ENCODE measurements at places on chromosomes 11 and 22.

DNA sequence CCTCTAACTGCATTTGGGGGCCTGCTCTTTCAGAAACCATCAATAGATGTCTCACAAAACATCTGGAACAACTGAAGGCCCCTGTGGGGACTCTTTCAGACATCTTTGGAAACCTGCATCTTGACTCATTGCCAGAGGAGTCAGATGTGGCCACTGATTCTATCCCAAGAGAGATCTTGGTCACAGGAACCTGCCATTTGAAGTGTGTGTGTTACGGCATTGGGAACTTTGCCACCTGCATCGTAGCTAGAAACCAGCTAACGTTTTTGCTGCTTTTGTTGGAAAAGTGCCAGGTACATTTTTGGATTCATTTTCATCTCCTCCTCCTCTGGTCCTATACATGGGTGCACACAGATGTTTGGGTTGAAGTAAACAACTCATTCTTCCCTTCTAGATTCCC is 4.3 kb downstream of the SRRD start:
- DNase-seq: no peak

DNA sequence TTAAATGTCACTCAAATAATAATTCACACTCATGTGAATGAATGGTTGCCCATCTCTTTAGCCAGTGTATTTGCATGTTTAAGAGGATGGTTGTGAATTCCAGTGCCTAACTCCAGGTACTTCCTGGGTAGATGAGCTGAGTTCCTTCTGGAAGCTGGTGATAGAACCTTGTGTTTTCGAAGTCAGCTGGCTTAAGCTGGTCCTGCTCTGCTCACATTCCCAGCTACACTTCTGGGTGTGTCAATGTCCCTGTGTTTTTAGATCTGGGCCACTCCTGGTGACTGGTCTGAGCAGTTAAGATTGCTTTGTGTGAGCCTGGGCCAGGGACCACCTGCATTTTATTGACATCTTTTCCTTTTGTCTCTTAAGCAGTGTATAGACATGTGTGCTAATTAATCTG is 10.6 kb downstream of the TEAD1 start:
- no peak for DNase-seq

- no peak for DNase-seq
Observed at GRCh38 chr11:110909336-110909735, 197.1 kb upstream of the ARHGAP20 start.

DNA sequence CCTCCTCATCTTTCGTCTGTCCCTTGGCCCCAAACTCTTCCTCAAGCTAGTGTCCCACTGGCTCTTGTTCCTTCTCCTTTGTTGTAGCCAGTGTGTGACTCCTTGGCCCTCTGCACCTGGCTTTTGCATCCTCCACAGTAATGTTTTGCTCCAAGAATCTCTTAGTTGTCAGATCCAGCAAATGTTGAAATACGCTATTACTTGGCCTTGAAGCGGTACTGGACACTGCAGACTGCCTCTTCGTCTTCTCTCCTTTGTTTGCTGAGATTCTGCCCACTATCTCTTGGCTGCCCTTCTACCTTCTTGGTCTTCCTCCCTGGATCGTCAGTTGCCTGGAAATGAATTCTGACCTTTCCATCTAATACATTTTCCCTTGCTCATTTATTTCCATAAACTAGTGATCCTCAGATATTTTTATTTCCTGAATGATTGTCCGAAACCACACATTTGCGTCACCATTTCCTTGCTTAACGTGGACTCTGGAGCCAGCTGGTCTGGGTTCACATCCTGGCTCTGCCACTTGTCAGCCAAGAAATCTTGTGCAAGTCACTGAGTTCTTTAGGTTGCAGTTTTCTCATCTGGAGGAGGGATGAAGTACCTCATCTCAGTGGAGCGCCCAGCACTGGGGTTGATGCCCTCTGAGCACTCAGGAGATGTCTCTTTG is 113.6 kb downstream of the LDLRAD3 start:
- no peak for DNase-seq

GRCh38 chr11:92687724-92688123 is 281.7 kb upstream of the MTNR1B start:
- DNase-seq: no peak

DNA sequence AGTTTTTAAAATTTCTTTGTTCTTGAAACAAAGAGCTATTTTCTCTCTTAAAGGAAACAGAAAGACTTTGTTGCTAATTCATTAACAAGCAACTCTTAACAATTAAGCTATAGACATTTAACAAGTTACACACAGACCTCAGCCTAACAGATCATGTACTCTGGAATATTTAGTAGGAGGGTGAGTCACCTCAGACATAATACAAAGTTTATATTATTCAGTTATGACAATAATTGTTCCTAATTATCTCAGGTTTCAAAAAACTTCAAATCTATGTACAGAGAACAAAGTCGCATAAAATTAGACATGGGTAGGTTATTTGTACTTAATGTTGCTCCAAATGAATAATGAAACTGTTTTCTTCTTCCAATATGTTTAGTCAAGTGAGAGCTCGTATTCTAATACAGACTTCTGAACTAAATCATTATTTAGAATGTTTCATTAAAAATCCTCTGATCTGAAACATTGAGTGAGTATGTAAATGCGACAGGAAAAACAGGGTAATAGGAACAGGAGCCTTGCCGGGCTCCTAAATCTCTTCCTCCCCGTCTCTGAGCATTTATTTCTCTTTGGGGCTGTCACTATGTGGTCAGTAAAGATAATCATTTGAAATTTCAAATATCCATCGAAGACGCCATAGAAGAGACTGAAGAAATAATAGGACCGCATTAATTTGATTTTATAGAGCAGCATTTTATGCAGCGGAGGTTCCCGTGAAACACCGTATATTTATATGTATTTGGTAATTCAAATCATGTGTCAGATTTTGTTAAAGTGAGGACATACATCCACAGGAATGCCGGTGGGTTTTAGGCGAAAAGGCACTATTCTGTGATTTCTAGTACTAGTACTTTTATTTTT is 8.7 kb upstream of the BARX2 start:
- no peak for DNase-seq

GRCh38 chr11:57881647-57882046 is 120.0 kb downstream of the CTNND1 start:
- DNase-seq: no peak

- no peak for DNase-seq
Observed at GRCh38 chr11:134260503-134260902, 7.1 kb downstream of the ACAD8 start.

GRCh38 chr11:124285610-124286344 is 28.0 kb downstream of the OR8D1 start:
- DNase-seq: no peak

GRCh38 chr22:24501301-24502005 is 6.3 kb downstream of the UPB1 start:
- DNase-seq: no peak

GRCh38 chr11:12207384-12208150 is 97.2 kb downstream of the MICAL2 start:
- DNase-seq: no peak

- no peak for DNase-seq
Observed at GRCh38 chr22:36432592-36433317, 45.0 kb upstream of the MYH9 start.

DNA sequence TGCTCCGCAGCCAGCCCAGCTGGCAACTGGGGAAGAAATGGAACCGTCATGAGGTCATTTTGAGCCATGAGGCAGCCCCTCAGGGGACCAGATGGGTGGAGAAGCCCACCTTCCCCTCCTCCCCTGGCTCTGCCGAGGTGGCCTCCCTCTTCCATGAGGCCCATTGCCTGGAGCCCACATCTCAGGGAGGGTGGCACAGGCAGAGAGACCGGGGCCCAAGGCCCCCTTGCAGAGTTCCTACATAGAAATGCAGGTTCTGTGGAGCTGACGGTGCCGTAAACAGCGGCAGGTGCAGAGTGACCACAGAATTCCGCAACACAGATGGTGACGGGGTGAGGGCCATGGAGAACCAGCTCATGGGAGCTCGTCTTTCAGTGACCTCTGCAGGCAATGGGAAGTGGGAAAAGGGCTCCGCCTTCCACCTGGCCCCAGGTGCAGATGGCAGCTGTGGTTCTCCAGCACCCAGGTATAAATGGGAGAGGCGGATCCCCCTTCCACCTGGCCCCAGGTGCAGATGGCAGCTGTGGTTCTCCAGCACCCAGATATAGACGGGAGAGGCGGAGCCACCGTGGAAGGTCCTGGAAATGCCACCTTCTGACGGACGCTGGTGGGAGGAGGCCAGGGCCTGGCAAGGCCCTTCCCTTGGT is 765.4 kb downstream of the BRD1 start:
- DNase-seq: no peak

GRCh38 chr11:110473706-110474105 is 44.0 kb downstream of the FDX1 start:
- no peak for DNase-seq

Measured in activated naive CD4-positive, alpha-beta T cell (primary cell).